ENCODE measurements at places on chromosomes 11 and 22.

GRCh38 chr22:42683578-42684283, 34.5 kb upstream of the CYB5R3 start:
- DNase-seq: no peak

DNA sequence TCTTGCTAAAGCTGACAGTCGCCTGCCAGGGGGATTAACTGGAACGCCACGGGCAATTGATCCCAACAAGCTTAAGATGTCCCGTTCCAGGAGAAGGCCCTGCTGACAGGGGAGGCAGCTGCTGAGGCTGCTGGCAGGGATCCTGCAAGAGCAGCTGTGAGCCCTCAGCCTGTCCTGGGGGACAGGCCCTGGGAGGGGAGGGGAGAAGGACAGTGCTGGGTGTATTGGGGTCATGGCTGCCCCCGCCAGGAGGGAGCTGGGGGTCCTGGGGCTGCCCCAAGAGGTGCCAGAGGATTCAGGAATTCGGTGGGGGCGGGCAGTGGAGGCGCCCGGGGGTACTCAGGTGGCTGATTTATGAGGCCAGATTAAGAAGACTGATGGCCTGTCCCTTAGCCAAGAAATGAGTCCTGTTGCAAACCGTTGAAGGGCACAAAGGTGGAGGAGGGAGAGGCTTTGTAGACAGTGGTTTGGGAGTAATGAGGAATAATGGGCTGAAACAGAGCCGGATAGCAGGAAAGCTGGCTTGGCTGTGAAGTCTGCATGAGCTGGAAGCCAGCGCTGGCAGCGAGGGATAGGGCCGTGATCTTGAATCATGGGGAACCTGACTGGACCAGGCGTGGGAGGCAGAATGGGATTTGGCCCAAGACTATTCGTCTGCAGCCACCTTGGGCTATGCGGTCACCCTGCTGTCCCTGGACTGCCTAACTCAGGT, 133.5 kb downstream of the CACNA1I start:
- no peak for DNase-seq

DNA sequence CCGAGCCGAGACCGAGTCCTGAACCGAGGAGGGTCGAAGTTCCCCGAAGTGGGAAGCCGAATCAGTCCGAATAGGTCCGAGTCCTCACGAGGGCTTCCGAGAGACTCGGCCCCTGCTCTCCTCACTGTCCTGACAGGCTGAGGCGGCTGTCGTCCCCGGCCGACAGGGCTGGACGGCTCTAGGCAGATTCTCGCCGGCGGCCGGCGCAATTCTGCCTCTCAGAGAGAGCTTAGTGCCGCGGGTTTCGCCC, 191 bp upstream of the DEAF1 start:
- no peak for DNase-seq

GRCh38 chr22:23892706-23893105, 1.5 kb upstream of the MIF start:
- no peak for DNase-seq

DNA sequence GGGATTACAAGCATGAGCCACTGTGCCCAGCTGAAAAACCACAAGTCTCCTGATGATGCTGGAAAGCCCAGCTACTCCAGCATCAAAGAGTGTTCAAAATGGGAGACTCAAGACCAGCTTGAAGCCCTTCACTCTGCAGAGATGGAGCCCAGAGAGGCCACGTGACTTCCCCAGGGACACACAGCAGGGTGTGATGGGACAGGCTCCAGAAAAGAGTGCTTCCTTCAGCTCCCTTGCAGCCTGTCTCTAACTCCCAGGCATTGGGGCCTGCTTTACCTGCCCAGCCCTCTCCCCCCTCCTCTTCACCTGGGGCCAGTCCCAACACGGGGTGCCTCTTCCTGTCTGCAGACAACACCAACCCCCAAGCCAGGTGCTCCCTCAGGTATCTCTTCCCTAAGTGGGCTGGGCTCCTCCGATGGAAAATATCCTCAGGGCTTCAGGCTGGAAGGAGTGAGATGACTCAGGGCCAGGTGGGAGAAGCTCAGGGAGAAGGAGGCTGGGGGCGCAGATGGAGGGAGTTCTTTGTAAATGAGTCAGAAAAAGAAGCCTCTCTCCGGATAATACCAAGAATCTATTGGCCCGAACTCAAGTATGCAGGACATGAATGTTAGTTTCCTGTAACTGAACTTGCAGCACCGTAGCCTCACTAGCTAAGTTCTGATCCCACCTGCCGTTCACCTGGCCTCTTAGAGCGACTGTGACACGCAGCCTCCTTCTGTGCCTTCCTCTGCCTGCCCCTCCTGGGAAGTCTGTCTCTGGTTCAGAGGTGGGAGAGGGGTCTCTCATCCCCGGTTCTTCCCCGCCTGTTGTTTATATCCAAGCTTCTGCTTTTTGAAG, 326.6 kb downstream of the MN1 start:
- no peak for DNase-seq

GRCh38 chr22:21796863-21797262, 61.3 kb upstream of the YPEL1 start:
- DNase-seq: no peak

- no peak for DNase-seq
Measured at GRCh38 chr11:120522736-120523135, 11.2 kb downstream of the GRIK4 start.

DNA sequence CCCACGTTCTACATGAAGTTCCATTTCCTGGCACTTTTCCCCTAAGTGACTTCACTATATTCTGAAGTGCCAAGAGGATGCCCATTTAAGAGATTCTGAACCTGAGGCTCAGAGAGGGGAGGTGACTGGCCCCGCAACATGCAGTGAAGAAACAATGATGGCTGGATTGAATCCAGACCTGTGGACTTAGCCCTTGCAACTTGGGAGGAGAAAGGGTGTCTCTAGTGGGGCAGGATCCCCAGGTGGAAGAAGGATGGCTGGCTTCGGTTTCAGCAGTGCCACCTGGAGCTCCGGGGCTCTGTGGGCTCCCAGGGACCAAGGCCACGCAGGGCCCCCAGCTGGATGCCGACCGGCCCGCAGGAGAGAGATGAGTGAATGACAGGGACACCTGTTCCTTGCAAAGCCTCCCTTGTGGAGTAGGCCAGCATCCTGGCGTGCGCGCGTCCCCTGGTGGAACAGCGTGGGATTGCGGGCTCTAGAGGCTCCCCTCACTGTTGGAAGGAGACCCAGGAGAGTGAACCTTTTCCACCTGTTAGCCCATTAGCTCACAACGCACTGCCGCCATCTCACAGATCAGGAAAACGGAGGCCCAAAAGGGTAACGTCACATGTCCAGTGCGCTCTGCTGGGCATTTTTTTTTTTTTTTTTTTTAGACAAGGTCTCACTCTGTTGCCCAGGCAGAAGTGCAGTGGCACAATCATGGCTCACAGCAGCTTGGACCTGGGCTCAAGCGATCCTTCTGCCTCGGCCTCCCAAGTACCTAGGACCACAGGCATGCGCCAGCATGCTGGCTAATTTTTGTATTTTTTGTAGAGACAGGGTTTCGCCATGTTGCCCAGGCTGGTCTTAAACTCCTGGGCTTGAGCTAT, 104.7 kb downstream of the KIAA1671 start:
- DNase-seq: peak; percentile 93

DNA sequence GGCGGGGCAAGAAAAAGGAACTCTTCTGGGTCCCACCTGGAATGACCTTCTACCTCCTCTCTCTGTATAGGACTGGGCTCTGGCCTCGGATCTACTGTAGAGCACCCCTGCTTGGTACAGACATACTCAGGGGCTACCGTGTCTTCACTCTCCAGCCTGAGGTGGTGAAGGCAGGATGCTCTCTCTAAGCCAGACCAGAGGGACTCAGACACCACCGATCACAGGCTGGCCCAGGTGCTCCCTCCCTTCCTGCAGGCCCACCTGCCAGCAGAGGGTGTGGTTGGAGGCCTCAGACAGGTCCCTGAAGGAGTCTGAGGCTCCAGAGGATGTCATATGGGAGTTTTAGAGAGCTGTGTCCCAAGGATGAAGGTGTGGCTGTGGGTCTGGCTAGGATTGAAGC, 4.1 kb downstream of the NHERF4 start:
- no peak for DNase-seq

DNA sequence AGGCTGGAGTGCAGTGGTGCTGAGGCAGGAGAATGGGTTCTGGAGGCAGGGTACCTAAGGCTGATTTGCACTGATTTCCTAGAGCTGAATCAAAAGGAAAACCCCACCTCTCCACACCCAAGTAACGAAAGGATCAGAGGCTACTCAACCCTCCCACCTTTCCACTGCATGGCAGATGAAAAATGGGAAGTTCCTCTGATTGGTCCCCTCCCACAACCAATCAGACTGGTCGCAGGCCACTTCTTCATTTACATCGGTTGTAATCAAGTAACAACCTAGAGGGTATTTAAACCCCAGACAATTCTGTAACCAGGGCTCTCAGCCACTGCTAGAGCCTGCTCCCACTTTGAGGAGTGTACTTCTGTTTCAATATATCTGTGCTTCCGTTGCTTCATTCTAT, 18.6 kb upstream of the PARVB start:
- no peak for DNase-seq

DNA sequence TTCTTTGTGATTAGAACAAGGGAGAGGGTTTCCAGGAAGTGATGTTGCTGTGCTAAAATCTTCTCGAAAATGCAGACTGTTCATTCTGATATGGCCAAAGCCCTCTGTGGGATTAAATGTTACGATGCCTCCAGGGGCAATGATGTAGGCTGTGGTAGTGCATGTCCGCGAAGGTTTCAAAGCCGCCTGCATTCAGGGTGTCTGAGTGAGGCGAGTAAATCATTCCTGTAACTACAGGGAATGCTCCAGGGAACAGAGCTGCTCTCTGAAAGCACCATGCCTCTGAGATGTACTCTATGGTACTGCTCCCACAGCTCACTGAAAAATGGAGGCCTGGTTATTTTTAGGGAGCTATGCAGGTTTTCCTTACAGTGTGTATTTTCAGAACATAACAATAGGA, 21.2 kb downstream of the PDGFD start:
- no peak for DNase-seq

GRCh38 chr11:36234825-36235224, 54.4 kb downstream of the COMMD9 start:
- no peak for DNase-seq

GRCh38 chr22:45101515-45102227, 62.1 kb upstream of the NUP50 start:
- DNase-seq: peak; percentile 43
